ENCODE measurements at places on chromosomes 7 and 10.

DNA sequence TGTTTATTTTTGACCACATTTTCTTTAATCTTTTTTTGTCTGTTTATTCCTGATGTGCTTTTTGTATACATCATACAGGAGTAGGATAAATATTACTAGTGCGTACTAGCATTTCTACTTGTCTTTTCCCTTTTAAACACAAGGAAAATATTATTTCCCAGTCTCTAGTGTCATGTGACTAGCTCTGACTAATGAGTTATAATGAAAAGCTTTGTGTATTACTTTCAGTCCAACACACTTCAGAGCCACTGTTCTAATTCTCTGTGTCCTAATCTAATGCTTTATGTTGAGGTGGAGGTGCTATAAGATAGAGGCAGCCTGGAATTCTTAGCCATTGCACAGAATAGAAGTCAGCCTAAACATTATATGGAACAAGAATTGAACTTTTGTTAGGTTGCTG is 65.0 kb upstream of the RAB18 start:
- DNase-seq = no peak

DNA sequence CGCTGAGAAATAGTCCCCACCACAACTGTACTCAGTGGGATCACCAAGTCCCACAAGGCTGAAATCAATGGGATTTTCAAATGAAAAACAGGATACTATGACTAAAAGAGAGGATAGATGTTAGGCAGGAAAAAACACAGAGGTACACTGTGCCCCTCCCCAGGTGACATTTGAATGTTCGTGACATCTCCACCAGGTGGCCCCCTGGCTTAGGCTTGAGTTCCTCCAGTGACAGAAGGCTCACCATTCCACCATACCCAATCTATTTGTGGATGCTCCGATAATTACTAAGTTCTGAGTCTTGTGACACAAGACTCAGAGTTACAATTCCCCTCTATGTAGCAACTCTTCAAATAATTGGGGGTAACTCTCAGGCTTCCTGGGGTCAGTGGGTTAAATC is 77.5 kb upstream of the KCNMA1 start:
- DNase-seq = no peak

GRCh38 chr7:2114052-2114451 is 118.7 kb downstream of the MAD1L1 start:
- DNase-seq = no peak

DNA sequence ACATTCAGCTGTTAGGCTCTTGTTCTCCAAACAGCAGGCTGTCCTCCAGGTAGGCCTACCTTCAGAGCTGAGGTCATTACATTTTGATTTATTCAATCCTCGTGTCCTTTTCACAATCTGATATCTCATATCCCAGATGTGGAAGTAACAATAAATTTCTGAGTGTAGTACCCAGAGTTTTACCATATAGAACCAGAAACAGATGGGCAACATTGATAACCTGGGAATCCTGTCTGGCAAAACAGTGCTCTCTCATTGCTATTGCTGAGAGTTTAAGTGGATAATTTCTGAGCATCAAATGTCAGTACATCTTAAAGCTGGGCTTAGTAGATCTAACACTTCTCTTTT is 1007.8 kb downstream of the REEP3 start:
- DNase-seq = no peak
